ENCODE measurements at places on chromosomes 1 and 21.
A peak's percentile ranks its signal among the peaks of the same experiment; 100 is the strongest.

DNA sequence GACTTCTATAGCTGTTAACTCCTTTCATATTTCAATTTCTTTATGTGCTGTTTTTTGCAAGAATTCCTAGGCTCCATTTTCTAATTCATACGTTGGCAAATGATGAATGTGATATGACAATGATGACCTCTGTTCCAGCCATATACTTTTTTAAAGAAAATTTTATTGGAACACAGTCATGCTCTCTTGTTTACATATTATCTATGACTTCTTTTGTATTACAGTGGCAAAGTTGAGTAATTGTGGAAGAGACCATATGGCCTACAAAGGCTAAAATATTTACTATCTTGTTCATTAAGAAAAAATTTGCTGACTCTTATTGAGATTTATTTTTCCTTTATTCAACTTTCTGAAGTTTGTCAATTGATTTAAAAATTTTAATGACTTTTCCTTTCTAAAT lies 7.1 kb downstream of the IFI44L start:
- DNase-seq = no peak

- DNase-seq = no peak
Measured at GRCh38 chr1:237269938-237270337, 228.0 kb downstream of the RYR2 start.

DNA sequence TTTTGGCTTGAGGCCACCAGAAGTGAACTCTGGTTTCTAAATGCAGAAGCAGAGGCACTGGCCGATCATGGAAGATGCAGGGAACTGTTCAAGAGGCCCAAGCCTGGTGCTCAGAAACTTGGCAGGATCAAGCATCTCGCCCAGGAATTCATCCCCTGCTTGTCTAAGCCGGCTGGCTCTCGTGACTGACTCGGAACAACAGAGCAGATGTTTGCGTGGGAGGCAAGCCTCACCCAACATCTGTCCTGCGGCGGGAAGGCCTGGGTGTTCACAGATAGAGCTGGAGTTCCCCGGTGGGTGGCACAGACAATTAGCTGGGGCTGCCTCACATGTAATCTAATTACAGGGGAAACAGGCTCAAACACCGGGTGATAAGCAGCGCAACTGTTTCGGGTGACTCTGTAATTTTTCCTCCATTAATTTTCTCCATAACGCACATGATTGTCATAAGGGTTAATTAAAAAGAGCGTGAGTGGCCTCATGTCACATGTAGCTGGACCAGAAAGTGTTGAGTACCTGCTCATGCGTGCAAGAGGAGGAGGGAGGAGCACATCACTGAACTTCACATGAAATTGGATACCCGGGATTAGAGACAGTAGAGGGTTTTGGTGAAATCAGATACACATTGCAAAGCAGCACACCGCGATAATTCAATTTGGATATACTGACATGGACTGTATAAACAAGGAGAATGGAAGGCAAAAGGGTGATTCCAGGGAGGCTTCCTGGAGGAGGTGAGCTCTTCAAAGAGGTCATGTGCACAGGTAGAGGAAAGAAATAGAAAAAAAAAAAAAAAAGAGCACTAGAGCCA lies 180.0 kb downstream of the ETS2 start:
- DNase-seq = no peak

GRCh38 chr1:207202480-207202879 lies 98.4 kb downstream of the C4BPA start:
- no peak for DNase-seq

GRCh38 chr1:32962248-32962896 lies 2.2 kb downstream of the RNF19B start:
- no peak for DNase-seq

DNA sequence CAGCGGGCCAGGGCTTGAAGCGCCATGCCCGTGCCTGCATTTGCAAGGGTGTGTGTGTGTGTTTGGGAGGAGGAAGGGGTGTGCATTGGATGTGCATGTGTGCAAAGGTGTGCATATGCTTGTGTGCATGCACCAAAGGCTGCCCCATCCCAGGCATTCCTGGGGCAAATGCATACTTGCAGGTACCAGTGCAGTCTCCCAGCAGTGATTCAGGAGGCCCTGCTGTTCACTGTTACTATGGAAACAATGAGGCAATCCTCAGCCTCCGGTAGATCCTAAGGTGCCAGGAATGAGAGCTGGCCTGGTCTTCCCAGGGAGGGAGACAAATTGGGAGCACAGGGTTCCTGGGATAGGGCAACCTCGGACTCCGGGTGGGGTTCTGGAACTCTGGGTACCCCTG lies 7.5 kb upstream of the FNDC5 start:
- no peak for DNase-seq

- DNase-seq = no peak
Measured at GRCh38 chr1:58927041-58927721, 143.3 kb upstream of the JUN start.

- DNase-seq = no peak
Measured at GRCh38 chr1:26190373-26190987, at the start of gene CATSPER4. CATSPER4 (plus strand) TSS chr1:26190602; CDS start chr1:26190628, 26 bp downstream.

DNA sequence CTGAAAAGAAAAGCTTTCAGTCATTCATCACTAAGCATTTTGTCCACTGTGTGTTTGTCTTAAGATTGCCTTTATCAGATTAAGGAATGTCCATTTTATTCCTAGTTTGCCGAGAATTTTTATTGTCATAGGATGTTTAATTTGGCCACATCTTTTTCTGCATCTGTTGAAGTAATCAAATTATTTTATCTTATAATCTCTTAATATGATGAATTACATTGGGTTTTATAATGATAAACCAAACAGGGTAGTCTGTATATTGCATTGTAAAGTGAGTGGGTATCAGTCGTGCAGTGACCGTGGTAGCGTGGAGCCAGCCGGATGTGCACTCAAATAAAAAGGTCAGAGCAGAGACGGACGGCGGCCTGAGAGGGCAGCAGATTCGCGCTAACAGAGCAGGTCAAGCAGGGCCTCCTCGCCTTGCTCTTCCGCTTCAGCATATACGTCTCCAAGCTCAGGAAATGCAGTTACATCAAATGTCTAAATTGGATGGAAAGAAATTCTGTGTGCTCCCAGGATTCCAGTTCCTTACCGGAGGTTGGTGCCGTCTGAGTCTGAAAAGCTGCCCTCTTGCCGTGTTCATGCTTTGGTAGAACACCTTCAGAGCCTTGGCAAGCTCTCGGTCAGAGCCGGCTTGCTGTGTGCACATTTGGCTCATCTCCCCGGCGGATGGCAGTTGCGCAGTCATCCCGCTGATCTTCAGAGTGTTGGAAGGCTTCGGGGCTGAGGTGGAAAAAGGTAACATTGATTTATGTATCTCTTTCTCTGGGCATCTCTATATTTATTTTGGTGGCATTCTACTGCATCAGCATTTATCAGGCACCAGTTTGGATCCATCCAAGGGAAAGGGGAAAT lies 51.5 kb downstream of the SCCPDH start:
- no peak for DNase-seq

GRCh38 chr1:51210055-51210454 lies 26.0 kb upstream of the RNF11 start:
- DNase-seq = no peak

DNA sequence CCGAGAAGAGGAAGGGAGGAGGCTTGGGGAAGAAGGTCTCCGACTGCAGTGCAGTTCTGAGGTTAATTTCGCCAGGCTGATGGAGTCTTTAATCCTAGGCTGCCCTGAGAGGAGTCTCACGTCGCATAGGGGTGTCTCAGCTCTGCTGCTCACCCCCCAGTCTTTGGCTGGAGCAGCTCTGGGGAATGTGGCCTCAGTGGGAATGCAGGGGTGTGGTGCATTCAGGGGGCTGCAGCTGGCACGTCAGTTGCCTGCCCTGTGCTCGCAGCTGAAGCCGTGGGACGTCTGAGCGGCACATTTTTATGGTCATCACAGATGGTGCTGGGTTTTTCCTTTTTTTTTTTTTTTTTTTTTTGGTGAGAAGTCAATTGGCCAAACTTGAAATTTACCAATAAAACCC lies 38.2 kb downstream of the ACTN2 start:
- DNase-seq = no peak

- no peak for DNase-seq
Measured at GRCh38 chr21:25980710-25981109, 189.9 kb downstream of the APP start.

- DNase-seq = peak; percentile 92
Measured at GRCh38 chr1:63691701-63692425, 82.0 kb upstream of the ROR1 start.

GRCh38 chr1:58231204-58231603 lies 315.3 kb downstream of the OMA1 start:
- no peak for DNase-seq

- DNase-seq = no peak
Measured at GRCh38 chr1:17045150-17045549, 8.7 kb downstream of the SDHB start.

GRCh38 chr1:230377851-230378250 lies 48.3 kb downstream of the PGBD5 start:
- no peak for DNase-seq

DNA sequence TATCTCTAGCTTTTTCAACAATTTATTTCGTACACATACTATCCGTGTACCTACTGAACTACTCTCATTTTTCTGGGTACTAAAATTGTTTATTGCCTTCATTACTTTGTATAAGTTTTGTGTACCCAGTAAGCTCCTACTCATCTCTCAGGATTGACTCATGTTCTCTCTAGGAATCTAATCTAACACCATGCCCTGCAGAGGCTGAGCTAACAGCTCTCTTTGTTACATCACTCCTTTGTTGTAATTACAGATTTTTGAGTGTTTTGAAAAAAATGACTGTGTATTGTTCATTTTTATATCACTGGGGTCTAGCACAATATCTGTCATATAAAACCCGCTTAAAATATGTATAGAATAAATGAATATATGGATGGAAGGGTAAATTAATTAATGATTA lies 167.1 kb downstream of the ATP6V1G3 start:
- DNase-seq = no peak

DNA sequence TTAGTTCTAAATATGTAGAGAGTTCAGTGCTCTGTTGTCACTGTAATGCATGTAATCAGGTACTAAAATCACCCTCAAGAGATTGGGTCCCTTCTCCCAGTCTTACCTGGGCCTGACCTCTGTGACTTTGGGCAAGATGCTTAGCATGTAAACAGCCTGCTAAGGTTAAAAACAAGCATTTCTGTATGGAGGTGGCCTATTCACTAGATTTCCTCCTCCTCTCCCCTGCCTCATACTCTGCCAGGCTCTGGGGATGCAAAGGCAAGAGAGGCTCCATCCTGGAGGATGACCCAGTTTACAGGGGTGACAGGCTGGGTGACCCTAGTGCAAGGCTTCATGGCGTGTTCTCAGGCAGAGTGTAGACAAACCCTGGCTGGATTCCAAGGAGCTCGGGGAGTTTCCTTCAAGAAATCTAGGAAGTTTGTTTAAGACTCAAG lies 28.8 kb downstream of the VANGL2 start:
- DNase-seq = no peak

DNA sequence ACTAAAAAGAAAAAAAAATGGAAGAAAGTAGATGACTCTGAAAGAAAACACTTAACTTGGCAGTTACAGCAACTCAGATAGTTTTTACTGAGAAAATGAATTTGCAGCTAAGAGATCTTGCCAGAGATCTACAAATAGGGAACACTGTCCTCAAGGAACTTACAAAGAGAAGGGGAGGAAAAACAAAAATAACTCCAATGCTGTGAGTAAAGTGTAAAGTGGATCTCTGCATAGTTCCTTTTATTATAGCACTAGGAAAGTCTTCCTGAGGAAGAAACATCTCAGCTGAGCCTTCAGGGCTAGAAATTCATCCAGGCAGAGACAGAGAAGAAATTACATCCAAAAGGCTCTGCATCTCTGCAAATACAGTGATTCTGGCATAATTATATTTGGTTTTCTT lies 3.9 kb downstream of the CD1B start:
- no peak for DNase-seq

GRCh38 chr1:38029685-38030511 lies 16.7 kb downstream of the POU3F1 start:
- no peak for DNase-seq

DNA sequence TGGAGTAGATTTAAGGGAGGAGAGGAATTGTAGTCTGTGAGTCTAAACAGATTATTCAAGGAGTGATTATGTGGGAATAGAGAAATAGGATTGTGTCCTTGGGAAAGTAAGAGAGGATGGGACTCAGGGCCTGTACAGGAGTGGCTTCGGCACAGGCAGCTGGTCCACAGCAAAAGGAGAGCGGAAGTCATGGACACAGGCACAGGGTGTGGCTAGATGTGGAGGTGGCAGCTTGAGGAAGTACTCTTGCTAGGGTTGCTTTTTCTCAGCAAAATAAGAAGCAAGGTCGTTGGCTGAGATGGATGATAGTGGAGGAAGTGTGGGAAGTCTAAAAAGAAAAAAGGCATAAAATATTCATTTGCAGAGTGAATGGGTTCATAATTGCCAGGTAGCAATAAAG lies 18.5 kb upstream of the ZNF648 start:
- no peak for DNase-seq

DNA sequence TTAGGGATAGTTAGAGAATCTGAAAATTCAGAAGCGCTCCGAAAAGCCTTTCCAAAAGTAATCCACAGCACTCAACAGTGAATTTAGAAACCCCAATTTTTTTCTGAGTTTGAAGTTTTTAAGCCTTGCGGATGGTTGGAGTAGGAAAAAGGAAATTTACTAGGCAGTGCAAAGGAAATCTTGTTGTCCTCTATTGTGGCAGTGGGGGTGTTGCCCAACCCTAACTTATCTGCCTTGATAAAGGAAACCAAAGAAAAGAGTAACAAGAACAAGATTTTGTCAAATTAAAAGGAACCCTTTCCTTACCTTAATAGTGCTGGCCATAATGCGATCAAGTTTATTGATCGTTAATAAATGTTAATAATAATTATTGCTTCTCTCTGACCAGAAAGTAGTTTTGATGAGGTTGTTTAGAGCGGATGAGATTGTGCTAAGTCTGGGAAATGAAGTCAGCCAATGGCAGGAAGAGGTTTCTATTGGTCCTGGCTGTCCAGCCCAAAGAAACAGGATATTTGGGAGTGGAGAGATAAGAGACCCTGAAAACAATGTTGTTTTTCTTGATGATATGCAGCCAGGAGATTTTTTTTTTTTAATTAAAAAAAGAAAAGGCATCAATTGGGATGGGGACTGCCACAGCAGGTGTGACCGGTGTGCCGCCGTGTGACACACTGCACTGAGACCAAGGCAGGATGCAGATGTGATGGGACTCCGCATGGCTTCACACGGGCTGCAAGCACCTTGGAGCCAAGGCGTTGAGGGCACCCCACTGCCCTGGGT lies at the start of gene ERG:
Gene ERG (minus strand): TSS at position 421 of the 777 bp plus-strand sequence. CDS start 97 bp downstream, at position 324.
- no peak for DNase-seq

DNA sequence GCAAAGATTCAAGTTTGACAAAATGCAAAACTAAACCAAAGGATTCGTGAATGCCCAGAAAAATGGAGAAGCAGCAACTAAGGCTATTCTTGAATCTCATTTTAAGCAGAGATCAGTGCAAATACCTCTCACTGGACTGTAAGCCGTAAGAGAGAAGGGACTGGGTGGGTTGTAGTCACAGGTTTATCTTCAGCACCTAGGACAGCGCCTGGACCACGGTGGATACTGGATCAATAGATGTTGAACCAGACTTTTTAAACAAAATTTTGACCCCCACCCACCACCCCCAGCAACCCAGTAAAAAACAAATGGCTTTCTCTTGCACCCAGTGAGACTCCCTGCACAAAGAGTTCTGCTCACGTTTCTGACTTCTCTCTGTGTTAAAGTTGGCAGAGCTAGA lies 347.1 kb downstream of the AJAP1 start:
- no peak for DNase-seq
